ENCODE measurements at places on chromosomes 5 and 9. TPM values are rescaled to one million over a fixed set of nuclear protein-coding genes. Genes with fewer than 3 reads are reported as not detected.

The FBXL7 gene
- total RNA-seq, result 2.3 TPM

The IL9 gene
- not detected for total RNA-seq

The ADGRD2 gene
- total RNA-seq, result not detected

The ALDH1A1 gene
- 5.1 TPM for total RNA-seq

The C5orf63 gene
- total RNA-seq, result 1.7 TPM

The PITX1 gene
- 0.38 TPM for total RNA-seq

The BARX1 gene
- under 0.01 TPM for total RNA-seq

The PNPLA7 gene
- 1.4 TPM for total RNA-seq

The ACTBL2 gene
- total RNA-seq, result 0.19 TPM

The CPLANE1 gene
- 11.7 TPM for total RNA-seq

The SH2D3C gene
- total RNA-seq, result 0.19 TPM

The SLC45A2 gene
- total RNA-seq, result not detected

The LCN10 gene
- total RNA-seq, result not detected

The ASTN2 gene
- 8.2 TPM for total RNA-seq

The UGT3A2 gene
- not detected for total RNA-seq

The WNK2 gene
- total RNA-seq, result not detected

The LCN15 gene
- total RNA-seq, result not detected

The TRAF1 gene
- total RNA-seq, result 2.3 TPM

The FOXD4L4 gene
- total RNA-seq, result under 0.01 TPM

The SARDH gene
- 9.6 TPM for total RNA-seq

The PCDHB3 gene
- 0.19 TPM for total RNA-seq

The TTC33 gene
- total RNA-seq, result 16.9 TPM

The DMRTA1 gene
- under 0.01 TPM for total RNA-seq

The MYO10 gene
- total RNA-seq, result 104 TPM

The PCDHGA2 gene
- total RNA-seq, result 1.5 TPM

The TAL2 gene
- not detected for total RNA-seq

The WDR31 gene
- 1.3 TPM for total RNA-seq

The AGXT2 gene
- not detected for total RNA-seq

The PCDHA9 gene
- under 0.01 TPM for total RNA-seq

The C1QTNF2 gene
- 0.28 TPM for total RNA-seq

The ADRA1B gene
- total RNA-seq, result 0.56 TPM

The GEMIN5 gene
- total RNA-seq, result 28.4 TPM

The FOXD4L6 gene
- not detected for total RNA-seq

The SLC6A7 gene
- total RNA-seq, result under 0.01 TPM

The TSPAN17 gene
- total RNA-seq, result 40.3 TPM

The NUDT12 gene
- 16.6 TPM for total RNA-seq

The NUTM2F gene
- total RNA-seq, result not detected

The OR1J2 gene
- not detected for total RNA-seq

The TSLP gene
- 13.5 TPM for total RNA-seq

Measured in regular cardiac myocyte (primary cell).